ENCODE measurements at places on chromosomes 11 and 22. TPM values are rescaled to one million over a fixed set of nuclear protein-coding genes. Genes with fewer than 3 reads are reported as not detected.

The ADAMTS8 gene
- 3.7 TPM for total RNA-seq

The PGA5 gene
- total RNA-seq, result 0.75 TPM

DNA sequence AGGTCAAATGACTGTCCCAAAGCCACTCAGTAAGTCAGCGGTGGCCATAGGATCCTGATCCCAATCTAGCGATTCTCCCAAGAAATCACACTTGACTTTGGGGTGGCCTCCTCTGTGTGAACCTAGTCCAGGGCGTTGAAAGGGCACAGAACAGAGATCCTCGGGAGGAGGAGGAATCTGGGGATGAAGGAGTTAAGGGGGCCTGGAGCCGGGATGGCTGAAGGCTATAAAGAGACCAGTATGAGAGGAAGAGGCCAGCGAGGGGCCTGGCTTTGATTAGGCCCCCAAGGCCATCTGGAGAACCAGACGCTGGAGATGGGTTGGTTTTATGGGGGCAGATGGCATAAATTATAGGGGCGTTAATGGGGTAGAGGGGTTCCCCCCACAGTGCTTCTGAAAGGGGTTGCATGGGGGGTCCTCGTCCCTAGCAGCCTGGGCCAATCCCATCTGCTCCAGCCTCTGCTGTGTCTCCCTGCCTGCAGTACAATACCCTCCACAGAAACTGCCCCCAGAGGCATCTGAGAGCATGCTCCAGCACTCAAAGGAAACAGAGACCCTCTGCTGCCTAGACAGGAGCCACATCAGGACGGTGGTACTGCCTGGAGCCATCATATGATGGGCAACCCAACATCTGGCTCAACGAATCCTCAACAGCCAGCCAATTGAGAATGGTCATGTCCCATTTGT, 35.2 kb upstream of the TRIM29 start:
- DNase-seq, result no peak

DNA sequence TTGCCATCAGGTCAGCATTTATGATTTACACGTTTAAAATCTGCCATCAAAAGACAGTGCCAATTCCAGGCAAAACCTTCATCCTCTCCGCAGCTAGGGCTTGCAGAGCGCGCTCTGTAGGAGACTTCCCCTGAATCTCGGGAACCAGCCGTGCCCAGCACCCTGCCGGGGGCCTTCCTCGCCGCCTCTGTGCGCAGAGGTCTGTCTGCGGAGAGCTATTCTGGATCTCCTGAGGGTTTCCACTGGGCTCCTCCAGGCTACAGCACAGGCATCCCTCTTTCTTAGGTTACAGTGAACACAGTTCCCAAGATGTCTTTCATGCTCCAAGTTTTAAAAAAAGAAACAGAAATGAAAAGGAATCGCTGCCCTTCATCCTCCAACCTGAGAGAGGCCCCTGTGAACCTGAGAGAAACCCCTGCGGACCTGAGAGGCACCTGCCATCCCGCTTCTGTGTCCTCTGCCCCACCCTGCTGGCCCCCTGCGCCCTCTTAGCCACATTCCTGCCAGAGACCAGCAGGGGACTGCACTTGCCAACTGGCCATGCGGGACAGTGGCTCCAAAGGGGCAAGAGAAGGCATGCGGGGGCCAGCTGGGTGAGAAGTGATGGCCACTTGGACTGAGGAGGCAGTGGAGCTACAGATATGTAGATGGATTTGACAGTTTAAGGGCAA, 16.1 kb downstream of the TP53AIP1 start:
- DNase-seq, result peak; percentile 59

- no peak for DNase-seq
These were observed 804.0 kb downstream of the TBC1D22A start for GRCh38 chr22:47566491-47566890.

GRCh38 chr22:45051946-45052345, 42.1 kb upstream of the PHF21B start:
- no peak for DNase-seq

The SULT4A1 gene
- 12.7 TPM for total RNA-seq

The TMEM80 gene
- 13.2 TPM for total RNA-seq

GRCh38 chr11:133360860-133361688, 171.2 kb downstream of the OPCML start:
- no peak for DNase-seq

- peak; percentile 78 for DNase-seq
These were observed 565.9 kb downstream of the ETS1 start for GRCh38 chr11:128021349-128022006.

The PGM2L1 gene
- 12.7 TPM for total RNA-seq

GRCh38 chr11:69094111-69094914, 45.6 kb downstream of the TPCN2 start:
- DNase-seq, result no peak

The TRIM49 gene
- total RNA-seq, result not detected

- DNase-seq, result no peak
These were observed 7.0 kb downstream of the CD81 start for GRCh38 chr11:2383852-2384804.

- DNase-seq, result no peak
These were observed 12.4 kb downstream of the FGF19 start for GRCh38 chr11:69691463-69691862.

GRCh38 chr11:83004746-83005556, 66.7 kb downstream of the RAB30 start:
- DNase-seq, result no peak

The LRRC4C gene
- 0.95 TPM for total RNA-seq

The GLB1L2 gene
- 8.4 TPM for total RNA-seq

- peak; percentile 82 for DNase-seq
These were observed 67.7 kb downstream of the CECR2 start for GRCh38 chr22:17436981-17437412.

- peak; percentile 38 for DNase-seq
These were observed 264.6 kb upstream of the PLET1 start for GRCh38 chr11:112525270-112525669.

DNA sequence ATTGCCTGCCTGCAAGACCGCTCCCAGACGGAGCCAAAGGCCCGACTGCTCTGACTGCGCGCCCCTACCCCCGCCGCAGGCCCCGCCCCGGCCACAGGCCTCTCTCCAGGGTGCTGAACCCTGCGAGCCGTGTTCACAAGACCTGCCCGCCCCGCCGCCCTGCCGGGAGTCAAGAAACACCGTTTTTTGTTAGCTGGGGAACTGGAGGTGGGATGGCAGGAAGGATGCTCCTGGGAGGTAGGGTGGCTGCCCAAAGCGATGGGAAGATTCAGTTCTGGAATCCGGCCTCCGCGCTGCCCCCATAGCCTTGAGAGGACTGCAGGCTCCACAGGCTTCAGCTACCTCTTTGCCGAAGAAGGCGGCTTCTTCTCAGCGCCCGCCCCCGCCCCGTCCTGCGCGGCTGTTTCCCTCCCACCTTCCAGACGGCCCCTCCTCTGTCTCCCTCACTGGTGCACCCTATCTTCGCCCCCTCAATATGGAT, 2.7 kb upstream of the PDE2A start:
- DNase-seq, result peak; percentile 99

- no peak for DNase-seq
These were observed 3.0 kb upstream of the CEND1 start for GRCh38 chr11:792873-793272.

The PNPLA3 gene
- 51.0 TPM for total RNA-seq

GRCh38 chr11:122176651-122177050, 60.6 kb upstream of the BLID start:
- no peak for DNase-seq

The LIPT2 gene
- 9.4 TPM for total RNA-seq

- DNase-seq, result peak; percentile 24
These were observed 38.8 kb upstream of the POU2AF1 start for GRCh38 chr11:111417766-111418435.

- DNase-seq, result no peak
These were observed 3.5 kb upstream of the OR5AN1 start for GRCh38 chr11:59355226-59355625.

DNA sequence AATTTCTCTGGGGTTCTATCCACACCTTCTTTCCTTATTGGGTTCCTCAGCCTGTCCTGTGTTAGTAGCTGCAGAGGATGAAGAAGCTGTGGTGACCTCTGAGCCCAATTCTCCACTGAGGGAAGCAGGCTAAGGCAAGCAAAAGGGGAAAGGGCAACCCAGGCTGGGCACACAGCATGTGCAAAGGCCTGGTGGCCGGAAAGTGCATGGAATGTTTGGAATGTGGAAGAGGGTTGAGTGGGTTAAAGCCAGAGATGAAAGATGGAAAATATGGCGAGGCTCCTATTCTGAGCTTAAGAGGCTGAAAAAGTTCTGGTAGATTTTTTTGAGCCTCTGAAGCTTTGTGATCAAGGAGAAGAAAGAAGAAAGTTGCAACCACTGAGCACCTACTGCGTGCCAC, 247.1 kb downstream of the MIAT start:
- DNase-seq, result peak; percentile 59

The MS4A6A gene
- not detected for total RNA-seq

GRCh38 chr11:119501777-119502405, 78.9 kb upstream of the THY1 start:
- peak; percentile 70 for DNase-seq

DNA sequence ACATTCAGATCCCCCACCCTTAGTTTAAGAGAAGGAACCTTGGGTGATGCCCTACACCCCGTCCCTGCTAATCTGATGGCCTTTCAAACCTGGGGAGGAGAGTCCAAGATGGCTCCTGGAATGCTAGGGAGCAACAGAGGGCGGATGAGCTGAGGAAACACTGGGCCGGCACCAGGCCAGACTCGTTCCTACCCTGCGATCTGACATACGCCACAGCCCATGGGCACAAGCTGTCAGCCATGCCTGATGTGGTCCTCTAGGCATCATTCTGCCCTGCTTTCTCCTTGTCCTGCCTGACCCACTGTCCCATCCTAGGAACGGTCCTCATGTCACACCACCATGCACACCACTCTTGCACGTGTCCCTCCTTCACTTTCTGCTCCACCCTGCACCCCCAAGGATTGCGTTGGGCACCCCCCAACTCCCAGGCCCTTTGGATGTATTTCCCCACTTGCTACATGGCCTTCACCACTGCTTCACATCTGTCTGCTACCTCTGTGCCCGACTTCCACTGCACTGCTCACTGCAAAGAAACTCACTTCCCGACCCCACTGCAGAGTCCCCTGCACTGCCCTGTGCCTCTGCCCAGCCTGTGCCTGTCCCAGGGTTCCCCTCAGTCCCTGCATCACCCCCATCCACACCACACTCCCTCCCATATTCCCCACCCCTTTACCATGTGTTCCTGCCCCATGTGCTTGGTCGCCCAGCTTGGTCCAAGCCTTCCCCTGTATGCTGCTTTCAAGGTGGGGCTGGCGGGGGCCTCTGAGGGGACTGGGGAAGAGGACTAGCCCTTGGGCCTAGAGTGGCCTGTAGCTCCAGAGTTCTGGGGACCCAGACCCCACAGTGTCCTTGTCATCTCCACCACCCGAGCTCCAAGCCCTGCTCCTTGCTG, 29.2 kb downstream of the USP35 start:
- peak; percentile 25 for DNase-seq

DNA sequence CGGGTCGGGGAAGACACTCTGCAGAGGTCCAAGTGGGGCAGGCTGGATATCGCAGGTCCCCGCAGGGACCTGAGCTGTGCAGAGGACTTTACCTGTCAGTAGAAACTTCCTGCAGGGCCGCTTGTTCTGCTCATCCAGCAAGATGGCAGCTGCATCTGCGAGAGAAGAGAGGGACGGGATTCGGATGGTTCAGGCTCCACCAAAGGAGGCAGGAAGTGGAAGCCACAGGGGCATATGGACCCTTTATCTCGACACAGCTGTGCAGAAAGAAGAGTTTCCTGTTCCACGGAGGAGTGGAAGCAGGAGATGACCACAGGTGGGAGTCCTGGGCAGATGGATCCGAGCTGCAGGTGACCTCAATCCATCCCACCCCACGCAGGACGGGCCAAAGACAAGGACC, 22.5 kb downstream of the CABP7 start:
- no peak for DNase-seq

- peak; percentile 91 for DNase-seq
These were observed 90.2 kb downstream of the SEZ6L start for GRCh38 chr22:26259510-26259909.

GRCh38 chr11:91756829-91757480, 467.7 kb upstream of the FAT3 start:
- DNase-seq, result no peak

DNA sequence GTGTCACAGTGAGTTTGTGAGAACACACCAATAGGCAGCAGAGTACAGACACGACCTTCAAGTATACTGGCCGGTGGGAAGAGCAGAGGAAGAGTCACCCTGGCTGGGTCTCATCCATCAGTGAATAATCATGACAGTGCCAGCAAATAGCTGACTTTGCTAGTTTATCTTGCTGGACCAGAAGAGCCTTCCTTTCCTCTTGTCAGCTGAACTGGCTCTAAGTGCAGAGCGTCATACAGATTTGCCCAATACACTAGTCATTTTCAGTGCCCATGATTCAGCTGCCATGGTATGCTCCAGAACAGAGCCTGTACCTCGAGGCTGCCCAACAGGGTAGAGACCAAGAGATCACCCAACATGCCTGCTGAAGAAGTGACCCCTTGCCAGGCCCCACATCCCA, 82.9 kb upstream of the TBCEL start:
- no peak for DNase-seq

Measured in endodermal cell (in vitro differentiated cells).